Stimulated activated CD4-positive, alpha-beta T cell treated with anti-CD3 and anti-CD28 coated beads, Interleukin-12 subunit alpha, Interleukin-12 subunit beta, amount 100 ng/mL, for 4 hours (primary cell): ENCODE measurements at places on chromosomes 7 and 10.

- no peak for DNase-seq
Observed at GRCh38 chr10:4653160-4653559, 172.8 kb upstream of the AKR1E2 start.

GRCh38 chr10:29835055-29835454 is 200.3 kb upstream of the SVIL start:
- DNase-seq = no peak

DNA sequence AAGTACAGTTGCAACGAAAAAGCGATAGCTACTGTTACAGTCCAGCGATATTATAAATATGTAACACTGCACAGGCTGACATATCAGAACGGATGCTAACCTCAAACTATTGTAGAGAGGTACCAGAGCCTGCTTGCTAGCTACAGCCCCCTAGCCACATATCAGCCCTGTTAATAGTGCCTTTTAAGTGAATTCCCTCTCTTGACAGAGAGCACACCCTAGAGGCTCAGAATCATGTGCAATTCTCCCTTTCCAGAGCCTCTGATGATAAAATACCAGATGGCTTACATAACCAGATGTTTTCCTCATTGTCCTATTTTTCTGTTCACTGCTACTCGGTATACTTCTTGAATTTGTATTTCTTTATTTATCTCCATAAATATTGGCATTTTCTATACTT is 960.7 kb upstream of the CELF2 start:
- no peak for DNase-seq

DNA sequence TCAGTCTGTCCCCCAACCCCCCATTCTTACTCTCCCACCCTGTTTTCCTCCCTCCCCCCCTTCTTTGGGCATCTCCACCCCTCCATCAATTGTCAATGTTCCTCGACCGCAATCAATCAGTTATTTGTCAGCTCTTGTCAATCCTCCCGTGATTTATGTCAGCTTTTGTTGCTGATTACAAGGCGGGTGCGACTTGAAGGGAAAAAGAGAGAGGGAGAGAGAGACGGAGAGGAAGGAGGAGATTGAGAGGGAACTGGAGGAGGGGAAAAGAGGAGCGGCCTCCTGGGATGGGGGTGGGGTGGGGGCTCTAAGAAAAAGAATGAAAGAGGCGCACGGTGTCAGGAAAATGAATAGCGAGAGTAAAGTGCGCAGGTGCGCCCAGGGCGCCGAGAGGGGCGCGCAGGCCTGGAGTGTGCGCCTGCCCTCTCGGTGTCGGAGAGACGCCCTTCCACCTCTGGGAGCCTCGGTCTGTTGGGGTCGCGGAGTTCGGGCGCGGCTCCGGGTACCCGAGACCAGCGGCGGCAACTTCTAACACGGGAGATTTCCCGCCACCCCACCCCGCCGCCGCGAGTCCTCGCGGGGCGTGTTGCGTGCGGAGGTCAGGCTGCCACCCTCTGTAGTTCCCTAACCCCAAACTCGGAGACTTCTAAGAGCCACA is 1.1 kb upstream of the ZNF503 start:
- DNase-seq = no peak

DNA sequence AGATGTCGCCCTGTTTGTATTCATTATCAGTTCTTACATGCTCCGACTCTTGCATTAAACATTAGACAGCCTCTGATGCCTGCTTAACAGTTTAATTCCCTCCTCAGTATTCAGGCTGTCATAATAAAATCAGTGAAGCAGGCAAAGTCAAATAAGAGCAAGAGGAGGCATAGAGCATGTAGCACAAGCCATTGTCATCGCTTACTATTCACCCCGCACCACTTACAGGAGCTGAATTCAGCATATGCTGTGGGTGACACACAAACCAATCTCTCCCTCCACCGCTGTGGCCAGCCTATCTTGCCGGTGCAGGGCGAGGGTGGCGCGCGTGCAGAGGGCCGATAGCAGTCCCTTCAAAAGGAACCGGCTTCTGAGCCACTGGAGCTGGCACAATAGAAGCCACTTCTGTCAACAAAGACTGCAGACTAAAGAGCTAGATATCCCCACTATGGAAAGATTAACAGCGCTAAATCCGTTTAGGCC is 433.2 kb upstream of the MGMT start:
- no peak for DNase-seq

DNA sequence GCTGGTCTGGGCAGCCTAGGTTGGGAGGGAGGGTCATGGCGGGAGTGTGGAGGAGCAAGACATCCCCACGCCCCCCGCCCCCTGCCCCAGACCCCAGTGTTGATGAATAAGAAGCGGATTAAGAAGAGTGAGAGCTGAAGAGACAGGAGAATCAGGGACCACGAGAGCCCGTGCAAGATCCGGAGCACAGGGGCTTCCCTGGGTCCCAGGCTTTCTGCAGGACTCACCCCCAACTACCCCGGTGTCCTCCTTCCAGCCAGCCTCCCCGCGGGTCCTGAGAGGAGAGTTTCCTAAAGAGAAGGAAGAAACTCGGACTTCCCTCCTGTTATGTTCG is 20.1 kb downstream of the GHRHR start:
- DNase-seq = no peak

DNA sequence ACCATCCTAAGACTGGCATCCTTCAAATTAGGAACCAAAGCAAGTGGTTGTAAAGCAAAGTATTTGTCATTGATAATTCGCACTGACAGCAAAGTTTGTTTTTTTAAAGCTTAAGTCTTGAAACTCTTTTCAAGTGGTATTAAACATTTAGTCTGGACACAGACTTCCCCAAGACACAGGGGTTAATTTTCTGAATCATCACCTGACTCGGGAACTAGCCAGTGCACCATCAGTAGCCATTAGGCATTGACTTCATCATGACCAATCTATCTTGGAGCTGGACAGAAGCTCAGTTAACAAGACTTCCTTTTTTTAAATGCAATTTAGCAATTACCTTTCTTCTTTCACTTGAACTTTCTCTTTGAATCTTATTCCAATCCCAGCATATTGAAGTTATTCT is 210.6 kb downstream of the ZNF365 start:
- DNase-seq = no peak

DNA sequence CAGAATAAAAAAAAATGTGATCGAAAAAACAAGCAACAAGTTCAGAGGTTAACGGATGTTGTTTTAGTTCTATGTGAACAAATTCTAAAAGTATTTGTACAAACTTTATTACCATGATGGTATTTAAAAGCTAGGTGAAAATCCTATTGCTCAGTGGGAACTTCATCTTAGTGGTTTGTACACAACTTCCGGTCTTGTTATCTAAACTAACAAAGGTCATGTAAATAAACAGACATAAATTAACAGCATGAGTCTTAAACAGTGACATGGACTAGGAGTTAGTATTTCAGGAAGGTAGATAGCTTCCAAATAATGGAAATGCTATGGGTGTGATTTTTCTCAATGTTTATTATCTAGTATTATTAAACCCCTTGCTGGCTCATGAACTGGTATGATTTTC is 83.8 kb downstream of the SPAG6 start:
- no peak for DNase-seq

GRCh38 chr7:25716421-25716820 is 435.6 kb upstream of the NFE2L3 start:
- DNase-seq = no peak

- DNase-seq = no peak
Observed at GRCh38 chr7:36607721-36608095, 116.6 kb downstream of the AOAH start.

GRCh38 chr10:38209332-38209731 is 115.2 kb downstream of the ZNF37A start:
- no peak for DNase-seq

- no peak for DNase-seq
Observed at GRCh38 chr7:115631782-115632181, 398.8 kb downstream of the TFEC start.

- DNase-seq = no peak
Observed at GRCh38 chr10:103627111-103627892, 133.8 kb downstream of the NEURL1 start.

DNA sequence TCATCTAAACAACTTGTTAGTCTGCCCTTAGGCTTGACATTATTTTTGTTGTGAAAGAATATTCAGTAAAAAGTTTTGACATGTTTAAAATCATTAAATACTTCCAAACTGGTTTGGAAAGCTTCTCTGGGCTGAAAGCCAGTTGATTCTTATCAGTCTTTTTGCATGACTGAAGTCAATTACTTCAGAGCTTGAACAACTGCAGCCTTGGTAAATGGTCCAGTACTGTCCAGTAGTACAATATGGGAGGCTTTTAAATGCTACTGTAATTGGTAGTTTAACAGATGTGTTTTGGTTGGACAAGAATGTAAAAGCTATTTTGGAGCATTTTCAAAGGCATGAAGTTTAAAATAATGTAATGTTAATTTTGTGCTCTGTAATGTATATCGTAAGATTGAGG is 103.4 kb downstream of the SDK1 start:
- DNase-seq = no peak

- DNase-seq = no peak
Observed at GRCh38 chr7:15011289-15011688, 108.7 kb upstream of the DGKB start.

- no peak for DNase-seq
Observed at GRCh38 chr7:146375170-146375569, 258.6 kb downstream of the CNTNAP2 start.

- DNase-seq = no peak
Observed at GRCh38 chr10:23258516-23258915, 66.4 kb downstream of the PTF1A start.

GRCh38 chr10:96244354-96244753 is 27.0 kb downstream of the BLNK start:
- DNase-seq = no peak

DNA sequence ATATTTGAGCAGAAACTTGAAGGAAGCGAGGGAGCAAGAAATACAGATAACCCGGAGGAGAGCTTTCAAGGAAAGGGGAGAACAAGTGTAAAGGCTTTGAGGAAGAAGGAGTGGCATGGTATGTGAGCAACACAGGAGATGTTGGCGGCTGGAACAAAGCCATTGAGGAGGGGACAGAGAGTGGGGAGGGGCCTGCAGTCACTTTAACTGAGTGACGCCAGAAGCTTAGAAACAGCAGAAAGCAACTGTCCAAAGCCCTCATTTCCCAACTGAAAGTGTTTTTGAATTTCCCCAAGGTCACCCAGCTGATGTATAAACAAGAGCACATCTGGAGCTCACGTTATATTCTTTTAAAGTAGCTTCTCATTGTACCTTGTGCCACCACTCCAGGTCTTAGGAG is 19.1 kb downstream of the AUTS2 start:
- no peak for DNase-seq

GRCh38 chr10:21764466-21765189 is 230.6 kb downstream of the MLLT10 start:
- no peak for DNase-seq

DNA sequence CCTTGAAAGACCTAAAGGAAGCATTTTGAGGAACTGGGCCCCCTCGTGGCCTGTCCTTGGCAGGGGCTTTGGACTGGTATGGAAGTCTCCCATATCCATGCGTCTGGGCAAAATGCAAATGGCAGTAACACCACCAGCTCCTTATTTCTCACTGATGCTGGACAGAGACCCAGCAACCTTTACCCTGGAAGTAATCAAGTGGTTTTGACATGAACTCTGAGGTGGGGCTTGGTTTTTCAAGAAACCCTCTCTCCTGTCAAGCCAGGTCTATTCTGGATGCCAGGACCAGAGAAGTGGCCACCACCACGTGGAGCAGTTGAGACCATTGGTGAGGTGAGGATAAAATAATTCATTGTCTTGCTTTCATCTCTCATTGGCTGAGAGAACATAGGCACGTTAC is 84.4 kb downstream of the OTUD1 start:
- no peak for DNase-seq

DNA sequence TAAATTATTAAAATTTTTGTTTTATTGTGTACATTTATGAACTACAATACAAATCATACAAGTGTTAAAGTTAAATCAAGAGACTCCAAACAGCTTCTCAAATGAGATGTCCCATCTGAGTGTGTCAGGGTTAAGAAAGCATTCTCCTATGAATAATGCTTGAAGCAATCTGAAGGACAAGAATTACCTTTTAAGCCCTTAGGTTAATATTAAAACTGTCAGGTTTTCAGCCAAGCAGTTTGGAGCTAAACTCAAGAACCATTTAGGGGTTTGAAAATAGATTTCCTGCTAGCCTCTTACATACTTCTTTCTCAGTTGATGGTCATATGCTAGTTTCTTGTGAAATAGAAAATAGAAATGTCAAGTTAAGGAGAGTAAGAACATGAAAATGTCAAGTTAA is 38.3 kb downstream of the LIPJ start:
- DNase-seq = no peak

DNA sequence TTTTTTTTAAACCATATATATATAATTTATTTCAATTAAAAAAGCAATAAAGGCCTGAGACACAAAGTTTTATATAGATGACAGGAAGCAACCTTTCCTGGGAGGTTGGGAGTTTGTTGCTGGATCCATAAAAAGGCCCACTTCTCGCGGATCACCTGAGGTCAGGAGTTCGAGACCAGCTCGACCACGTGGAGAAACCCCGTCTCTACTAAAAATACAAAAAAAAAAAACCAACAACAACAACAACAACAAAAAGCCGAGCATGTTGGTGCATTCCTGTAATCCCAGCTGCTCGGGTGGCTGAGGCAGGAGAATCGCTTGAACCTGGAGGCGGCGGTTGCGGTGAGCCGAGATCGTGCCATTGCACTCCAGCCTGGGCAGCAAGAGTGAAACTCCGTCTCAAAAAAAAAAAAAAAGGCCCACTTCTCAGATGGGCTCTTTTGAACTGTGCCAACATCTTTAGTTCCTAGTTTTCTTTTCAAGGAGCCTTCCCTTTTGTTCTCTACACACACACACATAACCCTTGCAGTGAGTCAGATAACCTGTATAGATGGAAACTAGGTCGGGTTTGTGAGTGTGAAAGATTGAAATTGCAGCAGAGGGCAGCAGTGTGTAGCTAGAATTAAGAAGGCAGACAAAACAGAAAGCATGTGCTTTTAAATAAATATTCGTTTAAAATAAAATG is 1.2 kb upstream of the SMNDC1 start:
- no peak for DNase-seq

- no peak for DNase-seq
Observed at GRCh38 chr10:29749150-29749549, 114.4 kb upstream of the SVIL start.

GRCh38 chr7:132150711-132151110 is 425.6 kb downstream of the PLXNA4 start:
- DNase-seq = no peak

GRCh38 chr10:6269432-6269831 is 66.7 kb downstream of the PFKFB3 start:
- DNase-seq = no peak

- DNase-seq = no peak
Observed at GRCh38 chr7:36600314-36600682, 124.0 kb downstream of the AOAH start.

DNA sequence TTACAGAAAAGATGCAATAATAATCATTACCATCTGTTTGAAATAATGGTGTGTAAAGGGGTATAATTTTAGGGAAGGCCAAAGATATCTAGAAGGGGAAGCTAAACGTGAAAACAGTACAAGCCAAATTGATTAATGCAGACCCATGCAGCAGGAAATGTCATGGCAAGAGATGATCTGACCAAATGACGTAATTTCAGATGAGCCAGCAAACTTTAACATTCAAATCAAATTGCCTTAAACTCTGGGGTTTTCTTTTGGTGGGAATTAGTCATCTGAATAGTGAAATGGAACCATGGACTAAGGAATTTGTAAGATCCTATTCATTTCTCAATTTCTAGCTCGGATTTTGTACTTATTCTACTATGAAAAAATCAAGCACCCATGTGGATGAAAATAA is 21.4 kb upstream of the SCIN start:
- DNase-seq = no peak
